ENCODE measurements at places on chromosomes 5 and 9.
A peak's percentile ranks its signal among the peaks of the same experiment; 100 is the strongest.

DNA sequence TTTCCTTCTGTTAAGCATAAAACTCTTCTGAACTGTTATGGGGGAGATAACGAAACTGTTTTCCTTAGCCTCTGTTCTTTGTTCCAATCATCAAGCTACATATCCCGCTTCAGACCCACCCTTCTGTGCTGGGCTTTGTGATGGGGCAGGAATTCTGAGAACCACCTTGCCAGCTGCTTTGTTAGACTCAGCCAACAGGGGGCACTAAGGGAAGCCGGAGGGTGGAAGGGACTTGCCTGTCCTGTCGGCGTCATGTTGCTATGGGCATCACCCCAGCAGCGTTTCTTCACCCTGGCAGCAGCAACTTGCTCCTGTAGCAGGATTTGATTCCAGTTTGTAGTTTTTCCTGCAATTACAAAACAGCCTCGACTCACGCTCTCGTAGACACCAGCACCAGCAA lies 169.1 kb downstream of the CAAP1 start:
- peak; percentile 20 for DNase-seq

- DNase-seq: no peak
Observed at GRCh38 chr9:69637193-69637816, 34.9 kb downstream of the APBA1 start.

GRCh38 chr5:31193591-31194467 lies at the start of gene CDH6:
Gene CDH6 (plus strand): TSS chr5:31193686. CDS start chr5:31267474, 73,788 bp downstream.
- DNase-seq: no peak

GRCh38 chr9:106927916-106928315 lies 65.0 kb downstream of the ZNF462 start:
- DNase-seq: no peak

DNA sequence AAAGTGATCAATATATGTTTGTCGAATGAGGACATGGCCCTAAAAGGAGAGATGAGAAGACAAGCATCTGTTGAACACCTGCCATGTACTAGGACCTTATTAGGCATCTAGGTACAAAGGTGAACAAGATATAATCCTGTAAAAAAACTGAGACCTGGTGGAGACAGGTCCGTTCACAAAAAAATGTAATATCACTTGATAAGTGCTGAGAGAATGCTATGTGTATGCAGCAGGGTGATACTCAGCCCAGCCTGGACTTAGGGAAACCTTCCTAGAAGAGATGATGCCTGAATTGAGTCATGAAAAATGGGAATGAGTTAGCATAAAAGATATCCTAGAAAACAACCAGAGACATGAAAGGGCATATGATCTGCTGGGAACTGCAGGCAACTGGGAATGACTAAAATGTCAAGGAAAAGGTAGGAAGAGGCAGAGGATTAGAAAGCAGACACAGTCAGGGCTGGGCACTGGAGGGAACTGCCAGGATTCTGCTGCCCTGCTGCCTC lies 108.5 kb downstream of the ADRB2 start:
- DNase-seq: no peak

DNA sequence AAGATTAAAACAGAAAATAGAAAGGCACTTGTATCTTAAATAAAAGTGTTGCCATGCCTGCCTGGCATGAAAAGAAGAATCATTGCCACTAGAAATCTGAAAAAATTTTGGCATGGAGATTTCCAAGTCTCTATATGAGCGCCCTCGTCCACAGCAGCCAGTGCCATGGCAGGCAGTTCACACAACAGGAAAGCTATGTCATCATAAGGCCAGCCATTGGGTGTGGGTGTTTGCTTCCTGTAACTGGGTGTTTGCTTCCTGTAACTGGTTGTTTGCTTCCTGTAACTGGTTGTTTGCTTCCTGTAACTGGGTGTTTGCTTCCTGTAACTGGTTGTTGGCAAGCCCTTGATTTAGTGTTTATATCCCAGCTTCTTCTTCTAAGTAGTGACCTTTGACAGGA lies 446.7 kb downstream of the IRX1 start:
- no peak for DNase-seq

GRCh38 chr9:68447611-68448010 lies 91.2 kb downstream of the PGM5 start:
- no peak for DNase-seq

- DNase-seq: no peak
Observed at GRCh38 chr5:142295084-142295758, 29.6 kb downstream of the SPRY4 start.
